ENCODE measurements at places on chromosomes 2 and 18.
A peak's percentile ranks its signal among the peaks of the same experiment; 100 is the strongest.

DNA sequence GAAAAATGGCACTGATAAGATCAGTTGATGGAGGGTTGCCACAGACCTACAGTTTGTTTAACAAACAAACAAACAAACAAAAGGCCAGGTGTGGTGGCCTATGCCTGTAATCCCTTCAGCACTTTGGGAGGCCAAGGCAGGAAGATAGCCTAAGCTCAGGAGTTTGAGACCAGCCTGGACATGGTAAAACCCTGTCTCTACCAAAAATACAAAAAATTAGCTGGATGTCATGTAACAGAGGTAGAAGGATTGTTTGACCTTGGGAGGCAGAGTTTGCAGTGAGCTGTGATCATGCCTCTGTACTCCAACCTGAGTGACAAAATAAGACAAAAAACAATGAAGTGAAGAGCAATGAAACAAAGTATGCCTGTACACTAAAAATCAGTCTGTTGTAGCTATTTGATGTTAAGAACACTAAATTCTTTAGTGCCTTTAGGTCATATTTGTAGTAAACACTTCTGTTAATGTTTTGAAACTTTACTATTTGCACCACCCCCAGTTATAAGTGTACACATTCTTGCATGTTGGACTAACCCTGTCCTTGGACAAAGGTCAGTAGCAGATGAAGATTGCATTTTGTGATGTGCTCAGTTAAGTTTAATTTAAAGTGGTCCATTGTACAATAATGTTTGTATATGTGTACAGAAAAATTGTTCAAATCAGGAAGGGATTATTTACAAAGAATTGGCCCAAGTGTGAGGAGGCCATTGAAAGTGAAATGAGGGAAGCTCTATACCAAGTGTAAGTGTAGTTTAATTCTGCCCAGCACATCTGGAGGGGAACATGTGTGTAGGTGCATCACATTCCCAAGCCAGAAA, 73.9 kb downstream of the KYNU start:
- peak; percentile 4 for DNase-seq

GRCh38 chr2:106977717-106978116, 91.8 kb upstream of the ST6GAL2 start:
- DNase-seq: no peak

- no peak for DNase-seq
These were observed 21.4 kb downstream of the DLGAP1 start for GRCh38 chr18:4433717-4434116.

DNA sequence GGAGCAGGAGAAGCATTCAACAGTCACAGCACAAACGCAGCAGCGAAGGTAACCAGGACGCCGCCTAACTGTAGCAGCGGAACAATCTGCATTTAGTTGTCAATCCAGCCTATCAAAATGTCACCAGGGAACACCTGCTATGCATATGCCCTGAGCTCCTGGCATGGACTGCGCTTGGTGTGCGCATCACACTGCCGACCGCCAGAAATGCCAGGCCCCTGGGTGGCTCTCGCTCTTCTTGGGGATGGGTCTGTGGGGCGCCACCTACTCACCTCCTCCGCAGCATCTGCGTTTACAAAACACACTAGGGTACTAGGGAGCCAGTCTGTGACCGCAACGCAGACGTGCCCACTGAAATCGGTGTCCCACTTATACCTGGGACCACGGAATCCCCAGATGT, 31.7 kb downstream of the ZNF516 start:
- DNase-seq: no peak

DNA sequence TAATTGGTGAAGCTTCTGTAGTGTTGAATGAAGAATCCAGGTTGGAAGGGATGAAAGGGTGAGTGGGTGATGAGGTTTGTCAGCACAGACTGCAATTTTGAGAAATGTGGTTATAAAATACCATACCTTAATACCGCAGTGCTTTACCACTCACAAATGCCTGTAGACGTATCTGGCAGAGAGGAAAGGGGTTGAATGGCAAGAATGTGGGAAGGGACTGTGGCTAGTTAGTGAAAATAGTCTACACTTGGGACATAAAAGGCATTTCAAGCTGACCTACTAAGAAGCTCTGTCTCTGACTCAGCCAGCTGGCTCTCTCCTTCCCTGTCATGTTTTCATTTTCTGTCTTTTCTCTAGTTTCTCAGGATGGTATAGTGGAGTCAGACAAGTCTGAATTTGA, 25.1 kb downstream of the CDK15 start:
- no peak for DNase-seq

GRCh38 chr18:63775166-63775730, at the start of gene SERPINB7:
Gene SERPINB7 (plus strand): TSS chr18:63775418. CDS start chr18:63782373, 6,955 bp downstream.
- no peak for DNase-seq

DNA sequence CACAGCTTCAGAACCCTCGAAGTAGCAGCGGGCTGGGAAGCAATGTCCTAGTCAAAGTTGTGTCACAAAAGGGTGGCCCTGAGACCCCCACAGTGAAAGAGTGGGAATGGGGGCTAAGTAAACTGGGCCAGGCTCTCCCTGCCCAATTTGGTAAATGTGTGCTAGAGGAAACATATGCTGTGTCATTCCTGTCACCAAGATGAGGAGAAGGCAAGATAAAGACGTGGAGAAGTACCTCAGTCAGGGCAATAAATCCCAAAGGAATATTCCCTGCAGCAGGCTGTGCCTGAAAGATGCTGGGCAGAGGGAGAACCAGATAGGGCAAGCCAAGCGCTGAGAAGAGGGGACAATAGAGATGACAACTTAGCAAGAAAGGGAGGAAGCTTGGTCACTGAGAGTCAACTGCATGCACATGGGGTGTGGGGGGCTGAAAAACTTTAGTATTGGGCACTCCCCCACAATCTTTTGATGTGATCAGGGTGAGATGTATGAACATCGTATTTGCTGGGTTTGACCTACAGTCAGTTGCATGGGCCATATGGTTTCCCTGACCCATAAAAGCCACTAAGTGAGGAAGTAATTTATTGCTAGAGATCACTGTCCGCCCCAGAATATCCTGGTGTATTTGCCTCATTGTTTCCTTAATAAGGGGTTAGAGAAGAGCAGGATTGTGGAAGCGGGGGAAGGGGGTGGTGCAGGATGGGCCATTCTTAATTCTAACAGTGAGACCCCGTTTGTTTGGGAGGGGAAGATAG, 49.9 kb upstream of the CXCR4 start:
- no peak for DNase-seq

DNA sequence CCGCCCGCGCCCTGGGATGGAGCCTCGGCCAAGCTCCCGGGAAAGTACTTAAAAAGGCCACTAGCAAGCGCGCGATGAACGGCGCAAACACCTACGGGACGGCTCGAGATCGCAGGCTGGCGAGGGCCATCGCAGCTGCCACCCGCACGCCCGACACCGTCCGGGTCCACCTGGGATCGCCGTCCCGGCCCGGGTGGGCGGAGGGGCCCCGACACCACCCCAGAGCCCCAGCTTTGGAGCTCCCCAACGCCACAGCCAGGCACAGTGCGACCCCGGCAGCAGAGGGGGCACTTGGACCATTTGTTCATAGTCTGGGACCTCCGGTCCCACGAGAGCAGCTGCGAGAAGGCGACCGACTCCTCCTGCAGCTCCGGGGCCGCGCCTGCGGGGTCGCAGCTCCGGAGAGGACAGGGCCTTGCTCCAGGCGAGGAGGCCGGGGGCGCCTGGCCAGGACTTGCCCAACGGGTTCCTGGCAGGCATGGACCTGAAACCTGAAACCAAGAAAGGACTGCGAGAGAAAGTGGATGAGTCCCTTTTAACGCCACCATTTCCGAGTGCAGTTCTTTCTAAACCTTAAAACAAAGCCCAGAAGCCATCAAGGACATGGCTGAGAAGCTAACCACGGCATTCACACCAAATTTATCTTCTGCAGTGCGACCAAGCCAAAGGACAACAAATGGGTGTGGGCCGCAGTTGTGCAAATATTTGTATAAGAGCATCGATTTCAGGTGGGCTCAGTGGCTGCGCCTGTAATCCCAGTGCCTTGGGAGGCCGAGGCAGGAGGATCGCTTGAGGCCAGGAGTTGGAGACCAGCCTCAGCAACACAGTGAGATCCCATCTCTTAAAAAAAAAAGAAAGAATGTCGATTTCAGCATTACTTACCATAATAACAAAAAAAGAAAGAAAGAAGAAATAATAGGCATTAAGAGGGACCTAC, 54.0 kb upstream of the IMP4 start:
- no peak for DNase-seq

- no peak for DNase-seq
These were observed 1.2 kb downstream of the PTPN4 start for GRCh38 chr2:119760956-119761275.
